ENCODE measurements at places on chromosomes 2 and 18.

- DNase-seq: no peak
These were observed 26.1 kb downstream of the STK17B start for GRCh38 chr2:196145256-196145655.

- peak; percentile 70 for DNase-seq
These were observed 180.9 kb downstream of the PID1 start for GRCh38 chr2:229090225-229090624.

- DNase-seq: peak; percentile 12
These were observed 7.6 kb upstream of the ADAM23 start for GRCh38 chr2:206435742-206436141.

DNA sequence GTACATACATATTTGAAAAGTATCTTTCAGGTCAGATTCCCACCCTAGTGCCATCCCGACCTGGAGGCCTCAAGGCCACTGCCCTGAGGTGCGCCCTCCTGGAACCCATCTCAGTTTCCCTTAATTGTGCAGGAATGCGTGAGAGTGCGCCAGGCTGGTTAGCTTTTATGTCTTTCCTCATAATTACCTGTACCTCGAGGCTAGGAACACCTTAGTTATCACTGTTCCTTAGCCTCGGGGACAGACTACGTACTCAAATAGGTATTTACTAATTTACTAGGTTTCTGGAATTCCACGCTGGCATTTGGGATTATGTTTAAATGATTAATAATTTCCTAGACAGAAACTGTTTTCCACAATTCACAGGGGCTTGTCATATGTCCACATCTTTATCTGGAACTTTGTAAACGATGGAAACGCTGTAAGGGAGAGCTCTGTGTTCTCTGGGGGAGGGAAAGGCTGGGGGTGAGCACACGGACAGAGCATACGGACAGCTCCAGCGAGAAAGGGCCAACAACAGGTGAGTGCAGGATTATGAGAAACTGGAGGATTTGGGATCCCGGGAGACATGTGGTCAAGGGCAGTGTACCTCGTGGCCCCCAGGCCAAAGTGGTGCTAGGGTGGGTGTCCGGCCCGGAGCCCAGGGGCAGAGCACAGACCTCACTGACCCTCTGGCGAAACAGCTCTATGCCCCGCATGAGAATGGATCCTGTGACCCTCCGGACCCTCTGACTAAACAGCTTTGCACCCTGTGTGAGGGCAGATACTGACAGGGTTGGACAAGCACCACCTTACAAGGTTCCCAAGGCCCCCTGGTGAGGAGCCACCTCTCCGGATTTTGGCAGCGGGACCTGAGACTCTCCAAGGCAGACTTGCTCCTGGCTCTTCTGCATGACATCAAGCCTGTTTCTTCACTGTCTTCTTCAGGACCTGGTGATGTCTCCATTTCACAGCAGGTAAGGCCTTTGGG, 102.0 kb upstream of the PXDN start:
- DNase-seq: no peak

- DNase-seq: peak; percentile 78
These were observed 2.8 kb downstream of the NPAS2 start for GRCh38 chr2:100822587-100823248.

GRCh38 chr2:212361174-212361756, 177.3 kb downstream of the ERBB4 start:
- no peak for DNase-seq

GRCh38 chr2:237895544-237896506, 36.4 kb downstream of the RAMP1 start:
- DNase-seq: no peak

DNA sequence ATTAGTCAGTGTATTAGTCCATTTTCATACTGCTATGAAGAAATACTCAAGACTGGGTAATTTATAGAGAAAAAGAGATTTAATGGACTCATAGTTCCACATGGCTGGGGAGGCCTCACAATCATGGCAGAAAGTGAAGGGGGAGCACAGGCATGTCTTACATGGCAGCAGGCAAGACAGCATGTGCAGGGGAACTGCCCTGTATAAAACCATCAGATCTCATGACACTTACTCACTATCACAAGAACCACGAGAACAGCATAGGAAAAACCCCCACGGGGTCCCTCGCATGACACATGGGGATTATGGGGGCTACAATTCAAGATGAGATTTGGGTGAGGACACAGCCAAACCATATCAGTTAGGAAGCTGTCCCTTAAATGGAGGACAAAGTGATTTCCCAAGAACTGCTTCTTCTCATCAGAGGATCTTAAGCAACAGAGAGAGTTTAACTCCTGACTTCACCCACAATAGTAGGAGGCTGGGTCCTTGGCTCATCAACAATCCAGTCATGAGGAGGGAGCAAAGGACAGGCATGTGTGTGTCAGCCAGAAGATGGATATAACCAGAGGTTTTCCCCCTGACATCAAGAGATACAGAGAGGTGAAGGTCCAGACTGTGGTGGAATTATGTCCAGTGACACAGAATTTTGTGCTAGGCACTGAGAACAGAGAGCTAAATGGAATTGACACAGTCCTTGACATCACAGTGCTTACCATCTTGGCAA, 203.8 kb upstream of the SH3BP4 start:
- peak; percentile 58 for DNase-seq

- DNase-seq: no peak
These were observed 24.6 kb upstream of the DAW1 start for GRCh38 chr2:227846831-227847230.

DNA sequence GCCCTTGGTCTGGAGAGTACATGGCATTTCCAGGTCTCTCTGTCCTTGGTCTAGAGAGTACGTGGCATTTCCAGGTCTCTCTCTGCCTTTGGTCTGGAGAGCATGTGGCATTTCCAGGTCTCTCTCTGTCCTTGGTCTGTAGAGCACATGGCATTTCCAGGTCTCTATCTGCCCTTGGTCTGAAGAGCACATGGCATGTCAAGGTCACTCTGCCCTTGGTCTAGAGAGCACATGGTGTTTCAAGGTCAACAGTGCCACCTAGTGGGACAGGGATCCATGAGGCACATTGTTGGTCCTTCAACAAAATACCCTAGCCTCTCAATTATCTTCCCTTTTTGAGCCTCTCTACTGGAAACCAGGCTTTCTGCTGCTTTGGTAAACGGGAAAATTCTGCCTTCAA, 250.2 kb downstream of the OTX1 start:
- DNase-seq: peak; percentile 3

DNA sequence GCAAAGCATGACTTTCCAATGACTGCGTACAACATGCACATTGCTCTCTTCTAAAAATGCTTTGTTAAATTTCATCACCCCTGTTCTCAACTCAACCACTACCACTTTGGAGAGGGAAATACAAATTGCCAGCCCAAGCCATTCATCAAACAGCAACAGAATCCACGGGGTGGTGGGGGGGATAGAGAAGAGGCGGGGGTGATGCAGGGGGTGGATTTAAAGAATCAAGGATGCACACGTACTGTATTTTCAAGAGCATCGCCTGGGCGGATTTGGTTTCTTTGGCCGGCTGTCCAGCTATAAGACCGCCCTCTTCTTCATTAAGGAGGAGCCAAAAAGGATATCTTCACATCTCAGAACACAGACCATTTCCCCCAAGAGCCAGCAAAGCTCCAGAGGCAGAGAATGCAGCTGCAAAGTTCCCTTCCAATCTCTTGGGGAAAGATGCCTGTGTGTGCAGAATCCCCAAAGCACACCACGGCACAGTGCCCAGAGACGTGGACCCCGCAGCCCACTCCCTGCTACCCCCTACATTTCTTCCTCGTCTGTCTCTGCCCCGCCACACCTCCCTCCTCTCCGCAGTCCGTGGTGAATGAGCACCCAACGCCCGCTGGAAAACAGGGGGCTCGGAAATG, 977 bp downstream of the SLC8A1 start:
- peak; percentile 82 for DNase-seq

DNA sequence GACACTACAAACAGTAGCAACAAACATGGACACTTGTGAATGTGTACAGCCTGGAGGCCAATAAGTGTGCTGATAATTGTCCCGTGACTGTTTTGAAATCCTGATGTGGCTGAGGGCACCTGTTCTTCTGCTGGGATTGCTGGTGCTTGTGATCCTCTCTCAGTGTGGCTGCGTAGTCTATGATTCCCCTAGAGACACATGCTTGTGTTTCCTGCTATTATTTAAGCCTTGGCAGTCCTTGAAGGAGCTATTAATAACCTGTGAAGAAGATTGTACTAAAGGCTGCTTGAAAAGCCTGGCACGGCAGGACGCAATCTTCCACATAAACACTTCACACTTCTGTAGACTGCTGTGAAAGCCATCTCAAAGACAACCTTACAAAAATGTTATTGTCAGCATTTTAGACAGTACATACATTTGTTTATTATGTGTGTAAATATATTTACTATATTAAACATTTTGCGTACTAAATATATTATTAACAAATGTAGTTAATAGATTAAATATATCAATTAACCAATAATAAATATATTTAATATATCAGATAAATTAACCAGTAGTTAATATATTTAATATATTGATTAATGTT, 71.4 kb downstream of the GALR1 start:
- no peak for DNase-seq

DNA sequence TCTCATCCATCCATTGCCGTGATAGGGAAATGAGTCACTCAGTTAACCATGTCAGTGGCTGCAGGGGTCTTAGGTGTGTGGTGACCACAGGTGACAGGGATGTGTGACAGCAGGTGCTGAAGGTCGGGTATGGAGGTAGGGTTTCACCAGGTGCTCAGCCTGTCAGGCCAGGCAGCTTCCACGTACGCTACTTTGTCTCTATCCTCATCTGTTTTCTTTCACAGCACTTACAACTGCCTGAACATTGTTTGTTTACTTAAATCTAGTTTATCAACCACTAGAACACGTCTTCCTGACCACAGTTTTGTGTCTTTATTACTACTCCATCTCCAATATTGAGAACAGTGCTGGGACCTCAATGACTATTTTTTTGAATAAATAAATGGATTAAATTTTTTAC, 11.4 kb upstream of the UXS1 start:
- DNase-seq: no peak

DNA sequence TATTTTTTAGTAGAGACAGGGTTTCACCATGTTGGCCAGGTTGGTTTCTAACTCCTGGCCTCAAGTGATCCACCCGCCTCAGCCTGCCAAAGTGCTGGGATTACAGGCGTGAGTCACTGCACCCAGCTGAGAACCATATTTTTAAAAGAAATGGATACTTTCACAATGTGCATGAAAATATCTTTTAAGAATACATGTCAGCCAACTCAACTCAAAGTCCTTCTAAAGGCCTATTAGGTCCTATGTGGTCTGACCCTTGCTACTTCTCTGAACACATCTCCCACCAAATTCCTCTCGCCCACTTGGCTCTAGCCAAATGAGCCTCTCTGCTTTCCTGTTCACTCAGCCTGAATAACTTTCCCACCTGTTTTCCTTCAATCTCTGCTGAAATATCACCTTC, 119.6 kb downstream of the MTX2 start:
- peak; percentile 22 for DNase-seq

GRCh38 chr18:62037012-62037742, 144.4 kb upstream of the RNF152 start:
- peak; percentile 12 for DNase-seq

DNA sequence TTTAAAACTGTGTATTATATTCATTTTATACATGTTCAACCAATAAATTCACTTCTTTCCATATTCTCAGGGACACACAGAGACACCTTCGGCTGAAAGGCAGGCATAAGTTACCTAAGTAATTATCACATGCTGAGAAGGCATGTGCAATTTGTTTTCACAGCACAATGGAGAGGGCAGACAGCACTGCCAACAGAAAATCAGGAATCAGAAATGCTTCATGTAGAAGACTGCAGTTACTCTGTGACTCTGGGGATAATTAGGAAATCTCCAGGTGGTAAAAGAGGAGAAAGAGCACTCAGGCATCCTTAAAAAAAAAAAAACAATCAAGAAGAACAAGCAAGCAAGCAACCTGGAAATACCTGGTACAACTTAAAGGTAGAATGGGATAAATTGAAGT, 49.3 kb downstream of the DSEL start:
- DNase-seq: no peak

DNA sequence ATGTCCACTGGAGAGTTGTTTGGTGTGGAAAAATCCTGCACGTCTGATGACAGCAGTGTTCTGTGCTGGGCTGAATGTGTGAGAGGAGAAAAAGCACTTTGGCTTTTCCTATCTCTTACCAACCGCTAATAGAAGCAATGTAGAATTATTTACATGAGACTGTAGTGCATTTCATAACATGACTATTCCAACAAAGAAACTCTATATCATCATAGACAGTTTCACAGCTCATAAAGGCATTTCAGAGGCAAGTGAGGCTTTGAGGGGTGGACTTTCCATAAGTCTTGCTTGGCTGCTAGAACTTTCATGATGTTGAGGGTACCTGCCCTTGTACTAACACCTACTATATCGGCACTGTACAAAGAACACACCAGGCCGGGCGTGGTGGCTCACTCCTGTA, 345.1 kb upstream of the RAB12 start:
- no peak for DNase-seq

- no peak for DNase-seq
These were observed 27.3 kb downstream of the GPC1 start for GRCh38 chr2:240462707-240463273.

Measured in fibroblast of mammary gland (primary cell).